ENCODE measurements at places on chromosomes 2 and 18.
A peak's percentile ranks its signal among the peaks of the same experiment; 100 is the strongest.

DNA sequence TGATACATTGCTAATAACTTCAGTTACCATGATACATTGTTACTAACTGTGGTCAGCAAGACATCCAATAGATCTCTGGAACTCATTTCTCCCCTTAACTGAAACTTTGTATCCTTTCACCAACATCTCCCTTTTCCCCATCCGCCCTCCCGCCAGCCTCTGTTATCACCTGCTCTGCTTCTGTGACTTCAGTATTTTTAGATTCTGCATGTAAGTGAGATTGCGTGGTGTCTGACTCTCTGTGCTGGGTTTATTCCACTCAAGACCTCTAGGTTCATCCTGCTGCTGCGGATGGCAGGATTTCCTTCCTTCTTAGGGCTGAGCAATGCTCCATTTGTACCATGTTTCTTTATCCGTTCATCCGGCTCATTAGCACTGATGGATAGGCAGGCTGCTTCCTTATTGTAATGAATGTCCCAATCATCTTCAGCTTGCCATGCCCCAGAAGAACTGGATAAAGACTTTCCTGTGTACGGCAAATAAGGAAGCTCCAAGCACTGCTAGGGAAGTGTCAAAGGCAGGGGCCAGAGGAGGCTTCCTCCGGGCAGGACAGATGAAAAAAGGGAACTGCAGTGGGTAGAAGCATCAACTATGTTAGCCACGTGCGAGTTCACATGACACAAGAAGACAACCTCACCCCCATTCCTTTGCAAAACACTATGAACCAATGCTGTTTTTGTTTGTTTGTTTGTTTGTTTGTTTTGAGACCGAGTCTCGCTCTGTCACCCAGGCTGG is 113.4 kb downstream of the EIPR1 start:
- DNase-seq, result no peak

- DNase-seq, result no peak
These were observed 1.2 kb downstream of the ONECUT2 start for GRCh38 chr18:57436191-57436964.

GRCh38 chr2:105515581-105516415 is 116.9 kb upstream of the FHL2 start:
- DNase-seq, result no peak

GRCh38 chr2:116754381-116755101 is 1060.0 kb upstream of the DDX18 start:
- no peak for DNase-seq

- no peak for DNase-seq
These were observed 155.4 kb downstream of the ASXL3 start for GRCh38 chr18:33733376-33733775.

DNA sequence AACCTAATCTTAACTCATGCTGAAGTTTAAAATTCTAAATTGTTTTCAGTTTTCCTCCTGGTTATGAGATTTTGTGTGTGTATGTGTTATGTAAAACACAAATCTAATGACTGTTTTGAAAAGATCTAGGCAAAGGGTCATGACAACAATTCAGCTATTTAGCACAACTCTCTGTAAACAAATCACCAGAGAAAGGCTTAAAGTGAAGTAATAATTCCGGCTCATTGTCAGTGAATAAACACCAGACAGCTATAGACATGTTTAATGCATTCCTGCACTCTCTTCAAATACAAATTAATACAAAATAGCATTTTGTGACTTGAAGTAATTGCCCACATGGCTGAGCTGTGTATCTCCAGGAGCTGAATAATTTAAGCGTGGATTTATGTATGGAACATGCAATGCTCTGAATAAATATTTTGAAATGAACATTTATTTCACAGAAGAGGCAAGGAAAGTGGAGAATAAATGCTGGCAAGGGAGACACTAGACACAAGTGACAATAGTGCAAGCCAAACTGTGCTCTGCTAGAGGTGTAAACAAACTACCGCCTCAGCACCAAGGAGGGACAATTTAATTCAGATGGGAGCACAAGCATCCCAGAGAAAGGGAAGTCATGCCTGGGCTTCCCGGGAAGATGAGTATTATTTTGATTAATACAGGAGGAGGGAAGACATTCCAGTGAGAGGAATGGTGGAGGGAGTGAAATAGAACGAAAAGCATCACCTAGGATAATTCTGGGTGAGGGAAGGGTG is 133.6 kb upstream of the XPO1 start:
- no peak for DNase-seq

DNA sequence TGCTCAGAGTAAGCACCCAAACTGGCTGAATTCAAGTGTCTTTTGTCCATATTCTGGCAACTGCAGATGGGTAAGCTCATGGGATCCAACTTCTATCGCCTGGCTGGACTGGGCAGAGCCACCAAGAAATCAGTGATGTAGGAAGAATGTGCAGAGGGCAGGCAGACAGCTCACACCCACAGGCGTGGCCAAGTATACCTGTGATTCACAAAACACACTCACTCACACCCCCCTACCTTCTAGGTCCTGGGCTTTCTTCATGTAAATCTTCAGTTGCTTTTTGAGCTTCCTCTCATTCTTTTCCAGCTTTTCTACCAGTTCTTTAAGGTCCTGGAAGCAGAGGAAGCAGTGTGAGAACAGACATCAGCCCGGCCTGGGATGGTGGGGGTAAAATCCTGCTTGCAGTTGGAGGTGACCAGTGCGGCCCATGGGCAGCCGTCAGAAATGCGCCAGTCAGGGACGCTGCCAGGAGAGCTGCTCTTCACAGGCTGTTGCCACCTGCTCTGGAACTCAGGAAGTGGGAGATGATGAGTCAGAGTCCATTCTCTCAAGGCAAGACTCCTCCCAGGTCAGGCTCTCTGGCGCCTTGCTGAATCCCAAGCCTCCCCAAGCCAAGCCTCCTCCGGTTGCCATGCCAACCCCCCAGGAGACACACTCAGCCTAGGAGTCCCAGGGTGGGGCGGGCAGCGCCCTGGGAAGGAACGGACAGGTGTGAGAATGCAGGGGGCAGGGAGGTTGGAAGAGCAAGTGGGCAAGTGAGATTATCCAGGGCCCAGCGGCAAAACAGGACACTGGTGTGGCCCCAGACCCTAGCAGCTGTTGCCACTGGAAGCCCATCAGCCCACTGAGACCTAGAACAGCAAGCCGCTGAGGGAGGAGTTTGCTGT is 36.2 kb upstream of the ACAA2 start:
- peak; percentile 5 for DNase-seq

DNA sequence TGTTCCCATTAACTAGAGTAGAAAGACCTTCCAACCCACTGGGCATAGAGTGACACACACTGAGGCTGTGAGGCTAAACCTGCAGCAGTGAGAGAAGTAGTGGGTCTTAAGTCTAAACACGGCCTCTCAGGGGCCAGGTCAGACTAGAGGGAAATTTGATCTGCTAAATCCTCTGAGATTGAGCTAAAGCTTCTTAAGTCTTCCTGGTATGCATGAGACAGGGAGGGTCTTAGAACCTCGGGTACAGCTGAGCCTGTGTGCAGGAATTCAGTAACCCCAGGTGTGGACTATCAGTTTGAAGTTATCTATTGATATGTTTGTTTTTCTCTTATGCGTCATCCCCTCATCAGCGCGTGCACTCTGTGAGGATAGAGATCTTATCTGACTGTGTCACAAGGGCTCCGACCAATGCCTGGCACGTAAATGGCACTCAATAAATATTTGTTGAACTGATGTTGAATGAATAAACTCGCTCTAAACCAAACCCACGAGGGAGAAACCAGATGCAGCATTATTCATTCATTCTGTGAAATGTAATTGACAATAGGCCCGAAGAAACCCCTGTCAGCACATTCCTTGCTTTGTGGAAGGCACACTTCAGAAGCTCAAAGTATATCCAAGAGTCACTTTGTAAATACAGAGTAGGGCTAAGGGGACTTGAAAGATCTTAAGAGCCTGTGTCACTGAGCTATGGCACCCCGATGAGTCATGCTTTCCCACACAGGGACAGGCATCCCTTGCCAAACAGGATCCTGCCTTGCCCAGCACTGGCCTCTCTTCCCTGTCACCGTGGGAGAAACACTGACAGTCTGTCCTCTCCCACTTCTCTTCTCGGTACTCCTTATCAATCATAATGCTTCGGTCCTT is 21.7 kb upstream of the RAB10 start:
- DNase-seq, result no peak

DNA sequence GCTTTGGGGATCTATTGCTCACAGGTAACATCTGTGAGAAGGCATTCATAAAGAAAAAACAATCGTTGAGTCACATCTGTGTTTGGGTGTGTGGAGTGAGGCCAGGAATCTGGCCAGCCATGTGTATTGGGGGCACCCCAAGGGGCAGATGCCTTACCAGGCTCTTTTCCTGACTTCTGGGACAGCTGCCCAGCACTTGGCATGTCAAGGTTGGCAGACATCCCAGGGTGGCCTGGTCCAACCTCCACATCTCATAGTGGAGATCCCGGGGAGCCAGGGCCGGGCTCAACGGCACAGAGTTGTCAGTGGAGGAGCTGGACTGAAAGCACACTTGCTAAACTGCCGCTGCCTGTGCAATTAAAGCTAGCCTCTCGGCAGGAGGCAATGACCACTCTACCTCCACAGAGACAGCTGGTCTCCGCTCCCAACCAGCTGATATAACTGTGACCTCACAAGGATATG is 75.3 kb upstream of the MGAT4A start:
- no peak for DNase-seq

DNA sequence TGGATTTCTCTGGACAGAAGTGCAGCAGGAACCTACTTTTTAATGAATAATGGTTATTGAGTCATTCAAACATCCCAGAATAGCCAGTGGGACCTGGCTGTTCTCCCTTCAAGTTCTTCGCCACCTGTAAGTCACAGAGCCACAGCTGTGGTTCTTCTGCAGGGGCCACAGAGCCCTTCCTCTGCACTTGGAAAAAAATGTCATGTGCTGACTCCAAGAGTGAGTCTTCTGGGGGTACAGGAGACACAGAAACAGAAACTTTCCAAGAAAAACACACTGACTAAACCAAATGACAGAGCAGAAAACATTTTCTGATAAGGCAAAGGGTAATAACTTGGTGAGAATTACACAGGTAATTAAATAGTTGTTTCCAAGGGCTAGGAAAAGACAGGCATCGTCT is 68.7 kb upstream of the FN1 start:
- no peak for DNase-seq

All from fibroblast of skin of left biceps (primary cell).